ENCODE measurements at places on chromosomes 2 and 18. TPM values are rescaled to one million over a fixed set of nuclear protein-coding genes. Genes with fewer than 3 reads are reported as not detected.

DNA sequence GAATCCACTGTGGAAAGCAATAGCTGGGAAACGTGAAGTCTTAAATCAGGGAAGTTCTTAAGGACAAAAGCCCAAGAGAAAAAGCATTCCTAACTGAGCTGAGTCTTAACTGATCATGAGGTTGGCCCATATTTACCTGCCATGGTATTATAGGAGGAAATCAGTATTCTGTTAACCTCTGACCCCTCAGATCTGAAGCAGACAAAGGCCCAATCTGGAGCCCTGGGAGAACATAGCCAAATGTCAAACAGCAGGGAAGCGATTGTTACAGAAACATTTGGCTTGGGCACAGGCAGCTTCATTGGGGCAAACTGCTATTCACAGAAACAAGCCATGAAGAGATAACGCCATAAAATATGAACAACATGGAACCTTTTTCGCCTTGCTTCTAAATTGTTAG is 18.8 kb downstream of the EPHA4 start:
- DNase-seq = no peak
- H3K4me1 ChIP-seq = peaks cover 8% of the 10 kb centered on the region
- H3K27ac ChIP-seq = no peak overlapping the region
- H3K36me3 ChIP-seq = no peaks in the 10 kb centered on the region
- H3K4me3 ChIP-seq = no peak overlapping the region

DNA sequence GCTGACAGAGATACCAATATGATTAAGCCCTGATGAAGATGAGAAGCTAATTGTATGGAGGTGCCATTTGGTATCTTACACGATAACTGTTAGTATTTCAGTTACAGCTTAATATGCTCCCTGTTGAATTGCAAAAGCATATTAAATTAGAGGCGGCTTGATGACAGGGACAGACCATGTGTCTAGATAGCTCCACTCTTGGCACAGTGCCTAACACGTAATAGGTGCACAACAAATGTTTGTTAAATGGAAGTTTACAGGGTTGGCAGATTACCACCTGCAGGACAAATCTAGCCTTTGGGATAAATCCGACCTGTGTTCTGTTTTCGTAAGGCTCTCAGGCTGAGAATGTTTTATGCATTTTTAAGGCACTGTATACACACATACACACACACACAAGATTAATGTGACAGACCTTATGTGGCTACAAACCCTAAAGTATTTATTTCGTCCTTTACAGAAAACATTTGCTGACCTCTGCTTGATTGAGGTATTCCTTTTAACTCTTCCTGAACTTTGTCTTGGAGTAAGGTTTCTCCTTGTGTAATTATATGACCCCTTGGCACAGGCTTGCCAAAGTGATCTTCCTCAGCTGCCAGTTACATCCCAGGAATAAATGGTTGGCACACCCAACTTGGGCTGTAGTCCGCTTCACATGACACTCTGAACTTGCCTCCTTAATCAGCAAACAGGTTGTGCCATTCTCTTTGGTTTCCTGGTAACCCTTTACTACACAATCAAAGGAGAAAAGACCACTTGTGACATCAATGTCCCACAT is 348.9 kb downstream of the HRH4 start:
- DNase-seq = no peak
- no peaks in the 10 kb centered on the region for H3K27me3 ChIP-seq
- H3K27ac ChIP-seq = no peak overlapping the region
- H3K36me3 ChIP-seq = no peaks in the 10 kb centered on the region

The GPR75 gene
- 0.50 TPM for polyA plus RNA-seq

The TXNDC2 gene
- 0.02 TPM for polyA plus RNA-seq

DNA sequence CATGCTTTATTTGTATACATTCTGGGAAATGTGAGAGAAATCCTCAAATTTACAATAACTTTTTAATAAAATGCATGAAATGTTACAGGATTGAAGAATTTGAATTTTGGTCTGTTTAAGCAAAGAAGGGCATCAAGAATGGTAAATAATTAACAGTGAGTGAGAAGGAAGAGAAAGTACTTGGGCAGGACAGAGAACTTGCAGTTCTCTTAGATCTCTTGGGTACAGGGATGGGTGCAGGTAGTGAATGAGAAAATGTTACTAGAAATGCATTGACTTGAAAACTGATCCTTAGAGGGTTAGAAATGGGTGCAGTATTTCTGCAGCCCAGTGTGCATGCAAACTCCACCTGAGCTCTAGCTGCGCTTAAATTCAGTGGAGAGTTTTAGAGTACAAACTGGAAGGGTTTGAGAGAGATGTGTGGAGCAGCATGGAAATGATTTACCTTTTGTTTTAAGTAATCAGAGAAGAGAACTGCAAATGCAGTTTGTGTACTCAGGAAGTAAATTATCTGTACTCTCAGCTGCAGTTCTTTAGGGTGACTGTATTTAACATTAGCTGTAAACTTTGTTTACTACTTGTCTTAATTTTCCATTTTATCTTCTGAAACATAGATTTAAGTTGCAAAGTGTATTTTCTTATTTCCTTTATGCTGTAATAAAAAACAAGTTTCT is 51.0 kb upstream of the RAB27B start:
- no peaks in the 10 kb centered on the region for H3K27me3 ChIP-seq
- no peaks in the 10 kb centered on the region for H3K4me1 ChIP-seq
- H3K27ac ChIP-seq = no peak overlapping the region

DNA sequence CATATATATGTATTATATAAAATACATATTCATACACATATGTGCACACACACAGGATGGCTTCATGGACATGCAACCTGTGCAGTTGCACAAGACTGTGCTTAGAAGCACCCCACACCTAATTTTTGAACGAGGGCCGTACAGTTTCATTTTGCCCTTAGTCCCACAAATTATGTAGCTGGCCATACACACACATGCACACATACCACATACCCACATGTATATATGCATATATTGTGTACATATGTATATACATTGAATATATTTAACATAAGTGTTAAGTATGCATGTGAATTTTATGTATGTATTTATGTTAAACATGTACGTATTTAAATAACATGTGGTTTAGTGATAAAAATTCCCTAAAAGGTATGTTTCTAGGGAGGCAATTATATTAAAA is 18.3 kb downstream of the GPATCH11 start:
- H3K4me1 ChIP-seq = no peaks in the 10 kb centered on the region
- H3K27me3 ChIP-seq = no peaks in the 10 kb centered on the region
- DNase-seq = no peak
- no peak overlapping the region for H3K4me3 ChIP-seq
- peaks cover 49% of the 10 kb centered on the region for H3K36me3 ChIP-seq

- no peaks in the 10 kb centered on the region for H3K36me3 ChIP-seq
- H3K4me1 ChIP-seq = no peaks in the 10 kb centered on the region
- H3K27ac ChIP-seq = no peak overlapping the region
- peak; percentile 66 for DNase-seq
These were observed 52.0 kb downstream of the CYBRD1 start for GRCh38 chr2:171574149-171574795.

The DQX1 gene
- 0.78 TPM for polyA plus RNA-seq

DNA sequence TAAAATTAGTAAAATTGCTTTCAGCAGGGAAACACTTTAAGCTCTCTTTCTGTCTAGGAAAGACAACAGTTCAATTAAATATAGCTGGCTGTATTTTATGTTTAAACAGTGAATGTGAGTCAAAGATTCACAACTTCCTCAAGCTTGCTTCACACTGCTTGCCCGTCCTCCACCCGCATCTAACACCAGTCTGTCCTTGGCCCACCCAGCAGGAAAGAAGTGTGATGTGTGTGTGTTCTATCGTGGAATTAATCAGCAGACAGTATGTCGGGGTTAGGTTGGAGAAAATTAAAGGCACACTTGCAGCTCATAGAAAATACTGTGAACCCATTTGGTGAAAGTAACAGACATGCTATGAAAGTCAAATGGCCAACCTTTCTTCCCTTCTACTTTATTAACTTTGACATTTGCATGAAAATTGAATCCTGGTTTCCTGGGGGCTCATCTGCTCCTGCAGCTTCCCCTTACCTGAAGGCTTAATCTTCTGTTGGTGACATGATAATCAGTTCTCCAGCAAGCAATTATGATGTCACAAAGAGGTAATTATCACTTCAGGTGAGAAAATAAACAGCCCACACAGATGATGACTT is 182.0 kb downstream of the UXS1 start:
- H3K36me3 ChIP-seq = no peaks in the 10 kb centered on the region
- no peak for DNase-seq
- H3K4me3 ChIP-seq = no peak overlapping the region
- H3K4me1 ChIP-seq = no peaks in the 10 kb centered on the region
- no peaks in the 10 kb centered on the region for H3K27me3 ChIP-seq

GRCh38 chr2:200446612-200447011 is 63.3 kb downstream of the KCTD18 start:
- no peaks in the 10 kb centered on the region for H3K4me1 ChIP-seq
- no peak for DNase-seq
- H3K27ac ChIP-seq = no peak overlapping the region
- H3K4me3 ChIP-seq = no peak overlapping the region
- H3K36me3 ChIP-seq = no peaks in the 10 kb centered on the region

DNA sequence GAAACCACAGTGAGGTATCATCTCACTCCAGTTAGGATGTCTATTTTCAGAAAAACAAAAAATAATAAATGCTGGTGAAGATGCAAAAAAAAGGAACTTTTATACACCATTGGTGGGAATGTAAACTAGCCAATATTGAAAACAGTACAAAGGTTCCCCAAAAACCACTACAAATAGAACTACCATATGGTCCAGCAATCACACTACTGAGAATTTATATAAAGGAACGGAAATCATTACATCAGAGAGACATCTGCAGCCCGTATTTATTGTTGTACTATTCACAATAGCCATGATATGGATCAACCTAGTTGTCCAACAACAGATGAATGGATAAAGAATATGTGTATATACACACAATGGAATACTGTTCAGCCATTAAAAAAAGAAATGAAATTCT is 52.0 kb downstream of the ORC4 start:
- H3K4me1 ChIP-seq = no peaks in the 10 kb centered on the region
- H3K27ac ChIP-seq = no peak overlapping the region
- DNase-seq = no peak
- peaks cover 6% of the 10 kb centered on the region for H3K36me3 ChIP-seq
- no peaks in the 10 kb centered on the region for H3K27me3 ChIP-seq
- no peak overlapping the region for H3K4me3 ChIP-seq

GRCh38 chr2:18940184-18940583 is 350.8 kb upstream of the NT5C1B start:
- no peak overlapping the region for H3K27ac ChIP-seq
- no peak for DNase-seq
- H3K4me3 ChIP-seq = no peak overlapping the region
- no peaks in the 10 kb centered on the region for H3K4me1 ChIP-seq

The MTCL1 gene
- polyA plus RNA-seq = 15.9 TPM

DNA sequence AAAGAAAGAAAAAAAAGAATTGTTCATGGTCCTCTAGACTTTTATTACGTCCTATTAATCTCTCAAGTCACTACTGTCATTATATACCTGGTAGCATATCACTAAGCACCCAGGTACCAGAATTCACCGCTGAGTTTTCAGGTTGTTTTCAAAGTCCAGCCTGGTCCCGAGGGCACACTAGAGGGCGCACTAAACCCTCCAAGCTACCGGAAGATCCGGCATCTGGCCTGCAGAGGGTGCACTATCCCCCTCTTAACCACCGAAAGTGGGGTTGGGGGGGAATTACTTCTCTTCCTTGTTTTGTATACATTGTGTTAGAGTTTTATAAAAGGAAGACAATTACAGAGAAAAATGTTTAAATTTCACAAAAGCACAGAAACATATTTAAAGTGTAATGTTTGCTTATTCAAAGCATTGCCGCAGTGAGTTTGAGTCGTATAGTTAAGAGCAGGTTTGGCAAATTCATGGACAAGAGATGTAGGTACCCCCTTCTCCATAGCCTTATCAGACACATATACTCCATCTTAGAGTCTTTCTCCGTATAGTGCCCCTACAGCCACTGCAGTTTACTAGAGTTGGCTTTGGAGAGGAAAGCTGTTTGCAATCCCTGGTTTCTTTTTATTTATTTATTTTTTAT is 19.2 kb downstream of the MOGAT1 start:
- H3K27ac ChIP-seq = no peak overlapping the region
- H3K4me3 ChIP-seq = no peak overlapping the region
- DNase-seq = peak; percentile 91
- no peaks in the 10 kb centered on the region for H3K36me3 ChIP-seq
- no peaks in the 10 kb centered on the region for H3K27me3 ChIP-seq

The FOXD4L1 gene
- polyA plus RNA-seq = 0.09 TPM

DNA sequence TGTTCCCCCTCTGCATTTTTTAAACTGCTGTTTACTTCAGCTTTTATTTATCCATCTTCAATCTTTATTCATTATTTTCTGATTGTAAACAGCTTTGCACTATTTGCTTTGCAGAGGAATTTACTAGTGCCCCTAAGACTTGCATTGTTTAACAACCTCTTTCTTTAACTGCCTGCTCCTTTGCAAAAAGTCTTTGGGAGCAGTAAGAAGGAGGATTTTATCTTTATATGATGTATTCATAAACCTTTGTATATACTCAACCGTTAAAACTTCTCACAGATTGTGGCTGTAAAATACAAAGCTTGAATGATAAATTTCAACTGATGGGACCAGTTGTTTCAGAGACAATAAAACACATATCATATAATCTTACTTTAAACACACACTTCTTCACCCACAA is 20.1 kb upstream of the VIT start:
- H3K4me3 ChIP-seq = no peak overlapping the region
- no peaks in the 10 kb centered on the region for H3K27me3 ChIP-seq
- H3K27ac ChIP-seq = no peak overlapping the region
- DNase-seq = no peak
- H3K36me3 ChIP-seq = no peaks in the 10 kb centered on the region

- H3K4me3 ChIP-seq = no peak overlapping the region
- H3K27me3 ChIP-seq = no peaks in the 10 kb centered on the region
- H3K27ac ChIP-seq = no peak overlapping the region
These were observed 53.2 kb upstream of the SH3BP4 start for GRCh38 chr2:234898534-234899053.

The MBP gene
- 16.3 TPM for polyA plus RNA-seq

DNA sequence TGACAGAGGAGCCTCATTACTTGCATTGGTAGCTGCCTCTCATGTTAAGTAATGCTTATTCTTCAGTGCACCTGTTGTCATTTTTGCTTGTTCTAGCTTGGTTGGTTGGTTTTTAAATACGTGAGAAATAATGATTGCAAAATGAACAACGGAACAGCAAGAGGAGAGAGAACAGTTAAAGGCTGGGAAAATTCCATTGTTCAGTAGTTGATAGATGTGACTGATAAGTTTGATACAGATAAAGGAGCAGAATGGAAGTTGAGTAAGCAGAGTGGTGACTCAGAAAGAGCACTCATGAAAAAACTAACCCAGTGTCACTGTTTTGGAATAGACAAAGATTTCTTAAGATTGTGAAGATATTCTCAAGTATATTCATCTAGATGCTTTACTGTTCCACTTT is 50.5 kb downstream of the MTA3 start:
- H3K27me3 ChIP-seq = no peaks in the 10 kb centered on the region
- no peak overlapping the region for H3K4me3 ChIP-seq
- peak overlapping the region; percentile 42 for H3K27ac ChIP-seq
- no peak for DNase-seq
- H3K36me3 ChIP-seq = peaks cover 35% of the 10 kb centered on the region

The ITSN2 gene
- 74.6 TPM for polyA plus RNA-seq

- H3K36me3 ChIP-seq = no peaks in the 10 kb centered on the region
- no peak overlapping the region for H3K27ac ChIP-seq
- H3K4me1 ChIP-seq = no peaks in the 10 kb centered on the region
- no peaks in the 10 kb centered on the region for H3K27me3 ChIP-seq
- no peak for DNase-seq
These were observed 198.6 kb upstream of the CWC22 start for GRCh38 chr2:180205621-180206235.

- H3K27ac ChIP-seq = no peak overlapping the region
- DNase-seq = no peak
- H3K27me3 ChIP-seq = no peaks in the 10 kb centered on the region
- H3K4me1 ChIP-seq = no peaks in the 10 kb centered on the region
These were observed 111.9 kb downstream of the EPC2 start for GRCh38 chr2:148756292-148756975.

The TMEM247 gene
- polyA plus RNA-seq = not detected
